ENCODE measurements at places on chromosomes 2 and 18. TPM values are rescaled to one million over a fixed set of nuclear protein-coding genes. Genes with fewer than 3 reads are reported as not detected.

DNA sequence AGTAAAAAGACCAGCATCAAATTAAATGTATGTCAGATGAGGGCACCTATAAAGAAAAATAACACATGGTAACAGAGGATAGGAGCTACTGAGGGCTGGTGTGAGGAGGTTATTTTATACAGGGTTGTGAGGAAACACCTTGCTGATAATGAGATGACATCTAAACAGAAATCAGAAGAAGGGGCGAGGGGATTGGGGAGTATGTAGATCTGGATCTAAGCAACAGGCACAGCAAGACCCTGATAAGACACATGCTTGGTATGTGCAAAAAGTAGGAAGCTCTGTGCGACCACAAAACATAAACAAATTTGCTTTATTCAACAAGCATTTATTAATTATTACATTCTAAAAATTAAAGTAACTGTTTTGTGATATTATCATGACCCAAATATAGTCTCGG, 295.4 kb downstream of the ZEB2 start:
- no peak for DNase-seq
- H3K4me1 ChIP-seq, result peaks cover 45% of the 10 kb centered on the region
- no peak overlapping the region for H3K4me3 ChIP-seq

The PHLPP1 gene
- total RNA-seq, result 5.1 TPM

GRCh38 chr2:159903443-159904126, 105.6 kb upstream of the CD302 start:
- H3K4me3 ChIP-seq, result peak overlapping the region; percentile 19
- no peaks in the 10 kb centered on the region for H3K4me1 ChIP-seq
- no peaks in the 10 kb centered on the region for H3K27me3 ChIP-seq
- no peak for DNase-seq
- no peak overlapping the region for H3K27ac ChIP-seq

- no peak for DNase-seq
- H3K4me1 ChIP-seq, result no peaks in the 10 kb centered on the region
- no peaks in the 10 kb centered on the region for H3K27me3 ChIP-seq
- H3K4me3 ChIP-seq, result no peak overlapping the region
Measured at GRCh38 chr18:76233406-76233805, 261.6 kb downstream of the ZNF516 start.

DNA sequence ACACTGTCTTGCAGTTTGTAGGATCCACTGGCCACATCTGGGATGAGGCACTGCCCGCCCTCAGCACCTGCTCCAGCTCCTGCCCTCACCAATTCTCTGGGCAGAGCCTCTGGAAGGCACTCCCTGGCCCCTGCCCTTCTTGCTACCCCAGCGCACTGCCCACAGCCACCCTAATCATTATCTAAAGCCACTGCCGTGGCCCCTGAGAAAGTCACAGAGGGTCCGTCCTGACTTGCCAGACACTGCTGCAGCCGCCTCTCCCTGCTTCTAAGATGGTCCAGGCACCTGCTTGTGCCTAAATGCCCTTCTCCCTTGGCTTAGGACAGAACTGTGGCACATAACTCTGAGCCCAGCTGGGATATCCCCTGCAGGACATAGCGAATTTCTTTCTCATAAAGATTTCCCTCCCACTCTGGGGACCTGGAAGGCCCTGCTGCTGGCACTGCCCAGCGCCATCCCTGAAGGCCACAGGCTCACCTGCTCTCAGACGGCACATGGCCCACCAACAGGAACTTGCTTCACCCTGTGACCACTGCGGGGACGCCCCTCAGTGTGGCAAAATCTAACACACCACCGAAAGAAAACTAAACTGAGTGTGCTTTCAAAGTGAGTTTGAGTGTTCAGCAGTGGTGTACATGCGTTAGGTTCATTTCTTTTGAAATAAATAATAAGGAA, 244.9 kb downstream of the HDAC4 start:
- H3K36me3 ChIP-seq, result no peaks in the 10 kb centered on the region
- no peaks in the 10 kb centered on the region for H3K27me3 ChIP-seq
- H3K27ac ChIP-seq, result no peak overlapping the region

GRCh38 chr2:189943009-189943408, 119.5 kb downstream of the MSTN start:
- no peak for DNase-seq
- peaks cover 7% of the 10 kb centered on the region for H3K4me1 ChIP-seq
- no peaks in the 10 kb centered on the region for H3K27me3 ChIP-seq
- no peak overlapping the region for H3K4me3 ChIP-seq
- no peaks in the 10 kb centered on the region for H3K36me3 ChIP-seq

- no peak for DNase-seq
- peaks cover 66% of the 10 kb centered on the region for H3K4me1 ChIP-seq
- no peak overlapping the region for H3K27ac ChIP-seq
- H3K27me3 ChIP-seq, result no peaks in the 10 kb centered on the region
- H3K36me3 ChIP-seq, result no peaks in the 10 kb centered on the region
Measured at GRCh38 chr18:45376193-45376592, 239.1 kb upstream of the SLC14A2 start.

DNA sequence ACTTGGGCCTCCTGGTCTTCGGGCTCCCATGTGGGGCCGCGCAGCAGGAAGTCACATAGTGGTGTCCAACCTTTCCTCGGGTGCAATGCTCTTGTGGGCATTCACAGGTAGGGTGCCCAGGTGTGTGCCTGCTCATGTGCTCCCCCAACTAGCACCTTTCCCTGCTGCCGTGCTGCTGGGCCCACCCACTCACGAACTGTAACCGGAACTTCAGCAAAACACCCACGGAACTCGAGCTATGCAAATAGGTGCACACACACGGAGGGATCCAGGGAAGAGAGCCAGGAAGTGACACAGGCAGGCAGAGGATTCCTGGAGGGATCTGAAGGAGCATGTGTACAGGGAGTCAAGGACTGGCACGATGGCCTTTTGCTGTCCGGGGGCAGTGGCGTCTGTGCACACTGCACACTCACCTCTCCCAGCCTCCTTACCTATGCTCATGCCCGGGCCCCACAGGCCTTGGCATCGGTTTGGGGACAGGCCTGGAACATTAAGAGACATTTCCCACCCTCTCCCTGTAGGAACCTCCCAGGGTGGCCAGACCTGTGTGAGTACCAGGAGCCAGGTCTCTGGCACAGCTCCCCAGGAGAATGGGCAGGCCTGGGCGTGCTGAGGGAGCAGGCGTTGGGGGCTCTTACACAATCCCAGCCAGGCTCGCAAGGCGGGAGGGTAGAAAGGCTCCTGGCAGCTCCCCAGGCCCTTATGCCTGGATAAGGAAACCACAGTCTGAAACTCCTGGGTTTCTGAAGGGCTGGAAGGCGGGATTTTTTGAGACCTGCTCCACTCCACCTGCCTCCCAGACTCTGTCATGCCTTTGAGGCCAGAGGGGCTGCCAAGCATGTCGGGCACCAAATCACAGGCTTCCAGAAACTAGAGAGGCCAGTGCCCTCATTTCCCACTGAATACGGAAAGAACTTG, 6.6 kb upstream of the PTMA start:
- H3K27ac ChIP-seq, result no peak overlapping the region
- peaks cover 10% of the 10 kb centered on the region for H3K4me1 ChIP-seq
- no peak overlapping the region for H3K4me3 ChIP-seq
- no peaks in the 10 kb centered on the region for H3K36me3 ChIP-seq
- no peaks in the 10 kb centered on the region for H3K27me3 ChIP-seq

DNA sequence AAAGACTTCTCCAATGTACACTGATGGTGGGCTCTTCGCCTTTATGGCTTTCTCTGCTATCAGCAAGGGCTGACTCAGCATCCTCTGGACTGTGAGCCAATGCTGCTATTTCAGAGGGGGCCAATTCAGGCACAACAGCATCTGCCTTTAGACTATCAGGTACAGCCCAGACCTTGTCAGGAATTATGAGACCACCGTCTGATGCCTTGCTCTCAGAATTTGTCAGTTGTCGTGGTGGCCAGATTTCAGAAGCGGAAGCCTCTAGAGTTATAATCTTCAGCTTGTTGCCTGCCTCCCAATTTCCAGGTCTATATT, 92.7 kb downstream of the ALPK2 start:
- no peaks in the 10 kb centered on the region for H3K27me3 ChIP-seq
- H3K4me3 ChIP-seq, result no peak overlapping the region
- H3K4me1 ChIP-seq, result peaks cover 45% of the 10 kb centered on the region
- H3K36me3 ChIP-seq, result no peaks in the 10 kb centered on the region

DNA sequence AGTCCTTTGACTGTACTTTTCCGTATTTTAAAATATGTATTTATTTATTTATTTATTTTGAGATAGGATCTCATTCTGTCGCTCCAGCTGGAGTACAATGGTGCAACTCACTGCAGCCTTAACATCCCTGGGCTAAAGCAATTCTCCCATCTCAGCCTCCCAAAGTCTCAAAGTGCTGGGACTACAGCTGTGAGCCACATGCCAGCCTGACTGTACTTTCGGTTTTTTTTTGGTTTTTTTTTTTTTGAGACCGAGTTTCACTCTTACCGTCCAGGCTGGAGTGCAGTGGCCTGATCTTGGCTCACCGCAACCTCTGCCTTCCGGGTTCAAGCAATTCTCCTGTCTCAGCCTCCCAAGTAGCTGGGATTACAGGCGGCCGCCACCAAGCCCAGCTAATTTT, 28.9 kb upstream of the CCNYL1 start:
- H3K4me3 ChIP-seq, result no peak overlapping the region
- H3K27ac ChIP-seq, result no peak overlapping the region
- no peaks in the 10 kb centered on the region for H3K4me1 ChIP-seq
- no peak for DNase-seq

The CRYBA2 gene
- total RNA-seq, result not detected

The DSG1 gene
- total RNA-seq, result 16.2 TPM

GRCh38 chr2:13001408-13001807, 284.7 kb downstream of the TRIB2 start:
- H3K27me3 ChIP-seq, result no peaks in the 10 kb centered on the region
- H3K36me3 ChIP-seq, result no peaks in the 10 kb centered on the region
- H3K4me1 ChIP-seq, result no peaks in the 10 kb centered on the region
- no peak overlapping the region for H3K4me3 ChIP-seq

DNA sequence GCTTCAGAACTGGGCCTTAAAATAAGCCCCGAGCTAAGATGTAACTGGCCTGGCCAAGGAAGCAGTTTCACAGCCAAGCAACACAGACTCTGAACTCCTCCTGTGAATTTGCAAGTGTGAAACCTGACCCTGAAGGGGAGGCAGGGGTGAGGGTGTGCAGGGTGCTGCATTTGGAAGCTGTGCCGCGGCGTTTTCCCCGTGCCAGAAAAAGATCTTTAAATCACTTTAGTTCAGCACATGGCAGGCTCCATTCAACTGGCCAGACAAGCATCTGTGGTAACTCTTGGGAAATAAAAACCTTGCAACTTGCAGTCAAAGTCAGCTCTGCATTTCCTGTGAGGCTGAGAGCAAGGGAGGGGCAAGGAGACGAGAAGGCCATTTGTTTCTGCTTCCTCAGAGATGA, 209.3 kb upstream of the SOX11 start:
- H3K4me3 ChIP-seq, result no peak overlapping the region
- no peak for DNase-seq
- no peak overlapping the region for H3K27ac ChIP-seq

GRCh38 chr2:203659331-203660049, 46.9 kb upstream of the CD28 start:
- no peak overlapping the region for H3K4me3 ChIP-seq
- no peak overlapping the region for H3K27ac ChIP-seq
- DNase-seq, result peak; percentile 54
- H3K27me3 ChIP-seq, result no peaks in the 10 kb centered on the region
- H3K36me3 ChIP-seq, result no peaks in the 10 kb centered on the region
- peaks cover 7% of the 10 kb centered on the region for H3K4me1 ChIP-seq

DNA sequence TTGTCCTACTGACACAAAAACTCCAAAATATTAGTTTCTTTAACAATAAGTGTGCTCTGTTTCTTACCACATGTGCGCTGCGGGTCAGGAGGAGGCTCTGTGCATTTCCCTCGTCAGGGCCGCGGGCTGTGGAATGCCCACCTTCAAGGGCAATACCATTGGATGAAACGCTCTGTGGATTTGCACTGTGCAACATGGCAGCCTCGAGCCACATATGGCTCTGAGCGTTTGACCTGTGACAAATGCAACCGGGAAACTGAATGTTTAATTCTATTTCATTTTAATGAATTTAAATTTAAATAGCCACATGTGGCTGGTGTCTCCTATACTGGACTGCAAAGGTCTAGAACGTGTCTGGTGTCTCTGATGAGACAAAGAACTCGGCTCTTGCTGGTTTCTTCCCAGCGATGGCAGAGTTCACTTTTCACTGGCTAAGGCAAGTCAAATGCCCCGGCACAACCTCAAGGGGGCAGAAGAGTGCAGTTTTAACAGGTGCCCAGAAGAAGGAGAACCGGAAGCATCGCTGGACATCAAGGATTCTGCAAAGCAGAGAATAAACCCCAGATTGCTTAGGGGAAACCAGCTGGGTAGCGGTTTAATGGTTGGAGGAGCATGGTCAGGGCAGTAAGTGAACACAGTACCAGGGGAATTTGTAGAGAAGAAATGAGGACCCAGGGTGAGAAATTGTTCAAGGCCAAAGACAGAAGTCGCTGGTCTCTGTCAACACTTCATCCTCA, 37.0 kb upstream of the TMEM18 start:
- DNase-seq, result peak; percentile 97
- H3K4me3 ChIP-seq, result no peak overlapping the region
- H3K4me1 ChIP-seq, result peaks cover 65% of the 10 kb centered on the region
- no peaks in the 10 kb centered on the region for H3K27me3 ChIP-seq
